Progenitor cell of endocrine pancreas (in vitro differentiated cells): ENCODE measurements at places on chromosomes 2 and 18. TPM values are rescaled to one million over a fixed set of nuclear protein-coding genes. Genes with fewer than 3 reads are reported as not detected.

GRCh38 chr2:68800517-68800916 is 65.9 kb downstream of the ARHGAP25 start:
- no peak for DNase-seq

- DNase-seq: no peak
Observed at GRCh38 chr2:233444501-233444900, 90.2 kb downstream of the DGKD start.

DNA sequence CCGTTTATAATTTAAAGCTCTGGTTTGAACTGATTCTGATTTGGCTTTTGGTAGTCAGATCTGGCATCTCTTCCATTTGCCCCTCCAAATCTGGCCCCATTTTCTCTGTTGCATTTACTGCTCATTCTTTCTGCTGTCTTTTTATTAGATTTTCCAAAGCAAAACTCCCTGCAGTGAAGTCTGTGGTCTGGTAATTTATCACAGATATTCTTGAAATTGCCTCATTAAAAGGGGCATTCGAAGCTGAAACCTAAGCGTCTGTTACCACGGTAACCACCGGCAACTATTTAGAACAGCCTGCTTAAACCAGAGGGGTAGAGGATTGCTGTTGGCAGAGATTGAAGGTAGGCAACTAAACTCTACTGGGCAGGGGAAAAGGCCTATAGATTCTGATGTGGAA is 111.5 kb upstream of the UPP2 start:
- DNase-seq: no peak

The KLF7 gene
- total RNA-seq: 26.6 and 27.1 TPM in 2 replicates

DNA sequence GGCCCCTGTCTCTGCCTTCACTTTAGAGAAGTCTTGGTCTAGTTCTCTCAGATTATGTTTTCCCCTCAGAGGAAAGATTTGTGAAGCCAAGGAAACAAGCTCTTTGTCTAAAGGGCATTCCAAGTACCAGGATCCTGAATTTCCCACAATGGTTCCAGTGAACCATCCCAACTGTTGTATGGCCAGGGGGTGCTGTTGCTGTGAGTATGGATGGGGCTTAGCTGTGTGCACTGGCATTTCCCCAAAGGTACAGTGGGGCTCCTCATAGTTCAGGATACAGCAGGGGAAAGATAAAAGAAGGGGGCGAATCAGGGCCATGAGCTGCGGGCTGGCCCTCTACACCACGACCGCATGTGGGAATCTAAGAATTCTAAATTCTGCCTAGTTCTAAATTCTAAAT is 1154.0 kb upstream of the FANCL start:
- no peak for DNase-seq

The PIEZO2 gene
- total RNA-seq: 1.7 TPM in 2 replicates
